ENCODE measurements at places on chromosomes 3 and 15.

- no peak for DNase-seq
Measured at GRCh38 chr15:90062462-90062932, 39.8 kb downstream of the IDH2 start.

DNA sequence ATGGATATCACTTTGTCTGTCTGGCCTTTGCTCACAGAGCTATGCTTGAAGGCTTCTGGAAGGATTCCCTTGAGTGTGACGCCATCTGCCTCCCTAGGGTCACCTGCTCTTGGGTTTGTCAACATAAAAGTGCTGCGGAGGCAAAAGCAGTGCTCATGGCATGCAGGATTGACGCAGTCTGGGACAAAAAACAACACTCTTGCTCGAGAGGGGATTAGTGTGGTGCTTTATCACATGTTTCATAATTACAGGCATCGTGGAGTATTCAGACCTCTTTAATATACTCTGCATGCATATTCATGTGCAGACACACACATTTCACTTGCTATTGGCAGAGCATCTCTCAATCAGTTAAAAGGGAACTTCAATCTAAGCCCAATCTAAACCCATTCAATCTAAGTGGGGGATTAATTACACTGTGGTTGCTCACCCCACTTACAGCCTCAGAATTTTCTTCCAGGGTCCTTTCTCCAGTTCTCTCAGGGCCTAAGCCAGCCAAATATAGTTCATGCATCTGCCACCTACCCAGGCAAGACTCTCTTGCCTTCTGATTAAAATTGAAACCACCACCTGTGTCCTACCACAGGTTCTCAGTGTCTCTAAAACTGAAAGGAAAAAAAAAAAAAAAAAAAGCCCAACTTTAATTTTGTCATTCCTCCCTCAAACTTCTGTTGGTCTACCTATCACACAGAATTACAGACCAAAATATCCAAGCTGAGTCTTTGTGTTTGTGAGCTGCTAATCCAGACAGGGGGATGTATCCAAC is 75.6 kb downstream of the BFSP2 start:
- no peak for DNase-seq

DNA sequence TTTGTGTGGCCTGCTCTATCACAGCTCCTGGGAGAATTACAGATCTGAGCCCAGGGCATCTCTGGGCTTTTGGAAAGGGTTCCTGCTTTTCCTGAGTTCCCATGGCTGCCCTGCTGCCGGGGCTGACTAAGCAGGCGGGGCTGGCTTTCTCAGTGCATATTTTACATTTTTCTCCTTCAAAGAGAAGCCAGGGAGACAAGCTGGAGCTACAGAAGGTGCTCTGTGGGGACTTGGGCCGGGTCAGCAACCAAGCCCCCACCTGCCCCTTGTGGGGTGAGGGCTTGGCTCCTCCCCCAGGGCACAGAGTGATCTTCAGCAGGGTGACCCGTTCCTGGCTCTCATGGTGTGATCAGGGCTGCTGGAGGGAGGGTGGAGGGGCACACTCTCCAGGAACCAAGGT is 17.4 kb downstream of the ABTB1 start:
- no peak for DNase-seq

GRCh38 chr15:49815950-49816349 is 195.1 kb downstream of the DTWD1 start:
- DNase-seq: no peak

DNA sequence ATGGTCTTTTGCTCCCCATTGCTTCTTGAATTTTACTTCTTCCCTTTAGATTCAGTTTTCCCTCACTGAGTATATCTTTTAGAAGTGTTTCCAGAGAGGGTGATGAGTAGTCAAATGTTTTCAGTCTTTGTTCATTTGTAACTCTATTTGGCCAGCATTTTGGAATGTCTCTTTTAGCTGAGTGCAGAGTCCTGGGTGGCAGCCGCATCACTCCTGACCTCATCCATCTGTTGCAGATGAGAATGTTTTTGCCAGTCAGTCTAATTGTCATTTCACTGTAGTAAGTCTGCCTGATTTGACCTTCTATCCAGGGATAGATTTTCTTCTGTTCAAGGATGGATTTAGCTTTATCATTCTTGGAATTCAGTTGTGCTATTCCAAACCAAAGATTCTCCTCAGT is 7.3 kb downstream of the SRPRB start:
- DNase-seq: no peak

- DNase-seq: no peak
Measured at GRCh38 chr15:93047621-93048425, 41.2 kb downstream of the RGMA start.

DNA sequence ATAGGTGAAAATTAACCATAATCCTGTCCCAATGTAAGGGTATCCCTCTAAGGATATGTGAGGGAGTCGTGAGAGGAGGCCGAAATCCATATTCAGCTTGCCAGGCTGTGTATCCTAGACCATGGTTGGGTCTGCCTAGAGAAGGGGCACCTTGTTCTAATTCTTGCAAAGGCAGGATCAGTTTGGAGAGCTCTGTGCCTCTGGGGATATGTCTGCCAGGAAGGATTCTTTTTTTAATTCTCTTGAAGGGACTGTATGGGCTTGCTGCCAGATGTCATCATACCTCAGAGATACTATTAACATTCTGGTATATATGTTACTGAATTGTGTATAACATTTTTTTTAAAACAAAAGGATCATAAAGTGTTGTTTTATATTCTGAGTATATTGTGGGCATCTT is 2.4 kb downstream of the ATP1B3 start:
- DNase-seq: no peak

- no peak for DNase-seq
Measured at GRCh38 chr3:133477487-133477886, 77.6 kb downstream of the BFSP2 start.

DNA sequence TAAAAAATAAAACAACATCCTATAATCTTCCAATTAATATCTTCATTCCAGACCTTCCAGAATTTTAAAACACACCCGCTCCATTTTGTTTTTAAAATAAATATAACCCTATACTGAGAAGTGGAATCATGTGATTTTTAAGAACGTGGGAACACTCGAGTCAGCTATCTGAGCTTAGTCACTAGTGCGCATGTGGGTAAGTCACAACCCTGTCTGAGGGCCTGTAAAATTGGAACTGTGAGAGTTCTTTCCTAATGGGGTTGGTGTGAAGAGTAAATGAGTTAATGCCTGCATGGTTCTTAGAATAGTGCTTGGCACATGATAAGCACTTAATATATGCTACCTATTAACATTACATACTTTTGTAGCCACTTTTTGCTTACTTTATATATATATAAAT is 19.9 kb upstream of the POLR2M start:
- DNase-seq: no peak

DNA sequence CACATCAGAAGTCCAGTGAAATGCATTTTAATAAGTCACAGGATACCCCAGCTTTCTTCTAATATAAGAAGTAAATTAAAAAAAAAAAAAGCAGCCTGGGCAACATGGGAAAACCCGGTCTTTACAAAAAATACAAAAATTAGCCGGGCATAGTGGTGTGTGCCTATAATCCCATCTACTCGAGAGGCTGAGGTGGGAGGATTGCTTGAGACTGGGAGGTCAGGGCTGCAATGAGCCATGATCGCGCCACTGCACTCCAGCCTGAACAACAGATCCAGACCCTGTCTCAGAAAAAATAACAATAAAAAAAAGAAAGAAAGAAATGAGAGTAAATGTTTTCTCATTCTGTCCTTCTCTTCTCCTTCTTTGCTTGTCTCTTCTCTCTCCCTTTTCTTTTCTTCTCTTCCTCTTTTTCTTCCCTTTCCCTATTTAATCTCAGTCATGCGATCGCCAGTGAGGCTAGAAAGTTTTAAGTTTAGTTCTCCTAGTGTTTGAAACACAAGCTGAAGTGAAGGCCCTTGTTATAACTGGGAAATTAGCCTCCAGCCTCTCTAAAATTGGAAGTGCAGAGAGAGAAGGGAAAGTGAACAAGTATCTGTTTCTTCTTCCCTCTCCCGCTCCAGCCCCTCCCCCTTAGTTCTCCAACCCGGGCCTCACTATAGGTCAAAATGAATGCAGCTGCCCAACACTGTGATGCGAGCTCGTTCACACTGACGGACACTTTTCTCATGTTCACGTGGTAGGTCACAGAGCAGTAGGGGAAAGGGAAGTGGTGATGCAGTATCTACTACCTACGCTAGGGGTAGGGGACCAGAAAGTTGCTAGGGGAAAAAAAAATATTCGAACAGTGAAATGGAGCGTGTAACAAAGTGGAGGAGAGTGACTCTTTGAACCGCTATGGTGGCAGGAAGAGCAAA is 23.5 kb upstream of the TSC22D2 start:
- DNase-seq: peak; percentile 40

GRCh38 chr3:106839576-106840280 is 537.5 kb upstream of the CCDC54 start:
- no peak for DNase-seq

- DNase-seq: no peak
Measured at GRCh38 chr3:108209579-108209978, 12.6 kb downstream of the IFT57 start.

- DNase-seq: no peak
Measured at GRCh38 chr15:79923079-79923514, 26.3 kb upstream of the MTHFS start.

GRCh38 chr15:101017093-101017754 is 98.1 kb downstream of the LRRK1 start:
- DNase-seq: peak; percentile 17

- DNase-seq: no peak
Measured at GRCh38 chr3:4425707-4426106, 41.4 kb downstream of the SUMF1 start.

- no peak for DNase-seq
Measured at GRCh38 chr15:70664494-70664893, 98.9 kb downstream of the UACA start.

- DNase-seq: no peak
Measured at GRCh38 chr3:63513791-63514190, 138.7 kb upstream of the SNTN start.

- peak; percentile 93 for DNase-seq
Measured at GRCh38 chr3:120780977-120781376, 38.4 kb downstream of the GTF2E1 start.

DNA sequence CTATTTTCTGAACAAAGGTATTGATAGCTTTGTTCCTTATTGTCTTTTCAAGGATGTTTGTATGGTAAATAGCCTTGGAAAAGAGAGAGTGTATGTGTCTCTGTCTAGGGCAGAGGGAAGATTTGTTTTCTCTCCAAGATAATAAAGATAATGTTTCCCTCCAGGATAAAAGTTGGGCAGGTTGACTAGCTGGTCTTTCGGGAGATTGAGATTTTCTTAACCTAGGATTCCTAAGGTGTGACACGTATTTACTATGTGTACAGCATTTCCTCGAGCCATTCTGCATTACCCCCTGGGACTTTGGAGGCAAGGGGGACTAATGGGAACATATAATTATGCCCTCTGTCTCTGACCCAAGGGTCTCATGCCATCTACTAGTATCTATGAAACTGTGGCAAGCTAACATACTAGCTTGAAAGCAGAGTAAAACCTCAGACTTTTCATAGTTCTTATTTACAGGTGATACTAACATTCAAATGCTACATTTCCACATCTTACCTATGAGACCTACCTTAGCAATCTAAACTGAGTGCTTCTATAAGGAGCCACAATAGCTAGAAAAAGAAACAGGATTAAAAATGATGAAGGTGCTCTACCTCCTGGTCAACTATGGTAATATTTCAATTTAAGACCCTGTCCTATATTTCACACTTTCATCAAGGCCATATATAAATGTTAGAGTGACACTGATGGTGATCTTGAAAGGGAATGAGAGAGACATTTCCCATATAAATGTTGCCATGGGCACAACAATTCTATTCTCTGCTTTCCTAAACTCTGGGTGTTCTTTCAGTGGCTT is 252.9 kb upstream of the CBLB start:
- no peak for DNase-seq

DNA sequence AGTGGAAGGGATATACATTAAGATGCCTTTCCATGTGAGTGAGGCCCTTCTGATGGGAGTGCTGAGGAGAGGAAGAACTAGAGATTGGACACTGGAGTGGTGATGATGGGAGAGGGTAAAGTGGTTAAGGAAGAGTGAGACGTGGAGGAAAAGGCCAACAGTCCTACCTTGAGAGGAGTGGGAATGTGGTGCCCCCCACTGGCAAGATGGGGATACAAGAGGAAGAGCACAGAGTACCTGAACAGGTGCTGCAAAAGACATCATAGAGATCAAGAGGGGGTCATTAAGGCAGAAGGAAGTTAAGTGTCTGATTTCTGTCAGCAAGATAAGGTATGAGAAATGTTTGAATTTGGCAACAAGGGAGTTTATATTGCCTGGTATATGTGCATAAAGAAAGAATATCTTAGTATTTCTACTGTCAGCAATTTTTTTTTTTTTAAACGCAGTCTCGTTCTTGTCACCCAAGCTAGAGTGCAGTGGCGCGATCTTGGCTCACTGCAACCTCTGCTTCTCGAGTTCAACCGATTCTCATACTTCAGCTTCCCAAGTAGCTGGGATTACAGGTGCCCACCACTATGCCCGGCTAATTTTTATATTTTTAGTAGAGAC is 34.0 kb downstream of the ARIH2 start:
- peak; percentile 14 for DNase-seq

- DNase-seq: no peak
Measured at GRCh38 chr15:81106560-81106959, 27.5 kb upstream of the CFAP161 start.

- DNase-seq: peak; percentile 77
Measured at GRCh38 chr3:66276705-66277274, 56.0 kb downstream of the SLC25A26 start.

GRCh38 chr3:16374047-16374934 is 109.3 kb downstream of the OXNAD1 start:
- no peak for DNase-seq

DNA sequence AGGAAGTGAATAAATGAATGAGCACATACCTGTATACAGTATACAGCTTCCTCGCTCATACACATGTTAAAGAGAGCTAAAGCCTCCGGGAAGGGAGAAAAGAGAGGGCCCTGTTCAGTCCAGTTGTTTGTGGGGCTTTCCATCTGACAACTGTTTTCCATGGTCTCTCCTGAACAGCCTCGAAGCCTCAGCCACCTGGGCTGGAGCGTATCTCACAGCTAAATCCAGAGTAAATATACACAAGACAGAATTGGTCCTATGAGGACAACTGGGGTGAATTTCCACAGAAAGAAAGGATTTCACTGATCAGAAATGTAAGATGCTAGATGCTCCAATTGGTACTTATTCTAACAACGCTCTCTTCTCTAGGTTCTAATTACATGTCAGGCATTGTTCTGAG is 103.5 kb downstream of the LIPC start:
- DNase-seq: no peak

- DNase-seq: no peak
Measured at GRCh38 chr15:42919799-42920518, 619 bp downstream of the TTBK2 start.

- no peak for DNase-seq
Measured at GRCh38 chr3:160180581-160181216, 44.5 kb upstream of the C3orf80 start.

- DNase-seq: no peak
Measured at GRCh38 chr15:29021857-29022256, 136.1 kb downstream of the APBA2 start.

- DNase-seq: no peak
Measured at GRCh38 chr15:35633677-35634076, 87.7 kb upstream of the DPH6 start.

GRCh38 chr15:45586125-45586524 is 1.1 kb upstream of the BLOC1S6 start:
- DNase-seq: no peak
